LoVo (cell line): ENCODE measurements at places on chromosomes 11 and 22.

GRCh38 chr11:71467164-71467563, 14.2 kb downstream of the NADSYN1 start:
- DNase-seq, result no peak

- no peak for DNase-seq
These were observed 5.4 kb downstream of the LMF2 start for GRCh38 chr22:50502096-50502495.

GRCh38 chr11:7050191-7050590, 29.9 kb downstream of the NLRP14 start:
- no peak for DNase-seq

GRCh38 chr22:28909375-28909774, 26.0 kb downstream of the ZNRF3 start:
- DNase-seq, result no peak

DNA sequence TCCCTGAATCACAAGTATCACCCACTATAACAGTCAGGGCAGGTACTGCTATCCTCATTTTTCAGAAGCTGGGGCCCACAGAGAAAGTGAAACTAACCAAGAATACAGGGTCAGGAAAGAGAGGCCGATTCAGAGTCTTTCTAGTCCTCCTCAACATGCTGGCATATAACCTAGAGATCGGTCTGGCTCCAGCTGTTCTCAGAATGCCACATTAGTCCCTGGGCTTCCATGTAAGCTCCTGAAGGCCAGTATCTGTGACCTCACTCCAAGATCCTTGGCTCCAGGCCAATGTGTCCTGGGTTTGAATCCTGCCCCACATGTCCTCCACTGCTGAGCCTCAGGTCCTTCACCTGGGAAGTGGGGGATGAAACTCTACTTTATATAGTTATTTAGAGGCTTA, 50.4 kb downstream of the TENM4 start:
- no peak for DNase-seq

- DNase-seq, result no peak
These were observed 57.3 kb downstream of the BDNF start for GRCh38 chr11:27642954-27643353.
